ENCODE measurements at places on chromosomes 5 and 9.

- DNase-seq, result no peak
These were observed 342.0 kb downstream of the MLLT3 start for GRCh38 chr9:20280330-20280729.

DNA sequence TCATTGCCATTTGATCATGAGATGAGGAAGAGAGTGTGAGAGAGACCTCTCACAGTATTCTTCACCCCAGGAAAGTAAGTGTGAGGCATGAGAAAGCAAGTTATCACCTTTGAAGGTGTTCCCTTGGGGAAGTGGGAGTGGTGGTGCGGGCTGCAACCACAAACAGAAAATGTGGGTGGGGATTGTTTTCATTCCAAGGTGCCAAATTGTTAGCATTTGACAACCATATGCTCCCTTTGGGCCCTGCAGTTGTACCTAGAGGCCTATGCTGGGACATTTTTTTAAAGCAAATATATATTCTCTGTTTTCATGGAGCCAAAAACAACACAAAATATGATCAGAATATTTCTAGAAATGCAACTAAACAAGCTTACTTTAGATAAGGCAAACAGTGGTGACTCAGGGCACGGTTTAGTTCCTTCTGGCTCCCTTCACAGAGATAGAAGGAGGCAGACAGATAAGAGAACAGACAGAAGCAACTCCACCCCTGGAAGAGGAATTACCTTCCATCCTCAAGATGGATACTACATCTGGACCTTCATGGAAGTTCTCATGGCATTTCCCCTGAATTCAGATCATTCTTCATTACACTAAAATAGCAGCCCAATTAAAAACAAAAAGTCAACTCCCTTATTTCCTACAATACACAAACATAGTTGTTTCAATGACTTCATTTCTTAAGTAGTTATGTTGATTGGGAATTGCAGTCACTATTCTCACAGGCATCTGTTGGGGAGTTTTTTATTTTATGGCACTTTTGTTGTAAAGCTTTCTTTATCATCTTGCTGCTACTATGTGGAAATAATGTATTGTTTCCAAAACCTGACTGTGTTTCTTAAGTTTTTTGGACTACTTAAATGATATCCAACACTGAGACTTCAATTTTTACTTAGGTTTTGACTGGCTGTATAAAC, 416.6 kb downstream of the PLK2 start:
- DNase-seq, result no peak

- no peak for DNase-seq
These were observed 1007.0 kb upstream of the NUDT12 start for GRCh38 chr5:104569621-104570020.

DNA sequence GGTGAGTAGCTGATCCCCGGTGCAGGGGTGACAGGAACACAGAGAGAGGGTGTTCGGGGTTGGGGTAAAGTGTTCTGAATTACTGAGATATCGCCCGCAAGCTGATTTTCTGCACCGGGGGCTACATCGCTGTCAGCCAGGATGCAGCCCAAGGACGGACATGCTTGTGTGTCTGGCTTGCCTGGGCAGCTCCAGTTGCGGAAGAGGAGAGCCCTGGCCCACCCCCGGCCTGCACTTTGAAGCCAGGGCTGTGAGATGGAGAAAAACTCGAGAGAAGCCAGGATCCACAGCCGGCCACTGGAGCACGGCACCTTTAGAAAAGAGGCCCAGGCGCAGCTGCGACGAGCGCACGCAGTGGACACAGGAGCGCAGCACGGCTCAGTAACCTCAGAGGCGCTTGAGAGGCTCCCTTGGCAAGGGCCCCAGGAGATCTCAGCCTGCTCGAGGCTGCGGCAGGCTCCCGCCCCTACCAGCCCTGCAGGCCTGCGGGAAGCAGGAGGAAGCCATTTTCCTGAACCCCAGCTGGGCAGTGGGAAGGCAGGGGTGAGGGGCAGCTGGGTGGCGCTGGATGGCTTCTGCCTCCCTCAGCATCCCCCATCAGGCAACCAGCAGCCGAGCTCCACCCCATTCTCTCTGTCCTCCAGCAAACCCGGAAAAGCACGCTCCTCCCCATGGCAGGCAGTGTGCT, 59.2 kb downstream of the C9orf50 start:
- no peak for DNase-seq

GRCh38 chr9:130144703-130145102, 27.5 kb upstream of the NCS1 start:
- peak; percentile 67 for DNase-seq

DNA sequence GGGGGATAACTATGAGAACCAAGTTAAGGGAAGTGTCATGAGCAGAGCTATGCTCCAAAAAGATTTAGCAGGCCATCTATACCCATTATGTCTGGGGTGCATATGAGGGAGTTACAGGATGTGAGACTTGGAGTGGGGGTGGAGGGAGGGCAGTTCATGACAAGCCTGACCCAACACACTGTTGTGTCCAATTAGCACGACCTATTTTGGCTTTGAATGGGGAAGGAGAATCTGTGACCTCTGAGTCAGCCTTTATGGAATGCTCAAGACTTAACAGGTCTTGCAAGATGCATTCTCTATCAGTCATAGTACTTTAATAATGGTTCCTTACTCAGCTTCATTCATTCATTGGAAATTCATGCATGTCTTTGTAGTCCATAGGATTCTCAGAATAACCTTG, 71.7 kb downstream of the GRIA1 start:
- no peak for DNase-seq

DNA sequence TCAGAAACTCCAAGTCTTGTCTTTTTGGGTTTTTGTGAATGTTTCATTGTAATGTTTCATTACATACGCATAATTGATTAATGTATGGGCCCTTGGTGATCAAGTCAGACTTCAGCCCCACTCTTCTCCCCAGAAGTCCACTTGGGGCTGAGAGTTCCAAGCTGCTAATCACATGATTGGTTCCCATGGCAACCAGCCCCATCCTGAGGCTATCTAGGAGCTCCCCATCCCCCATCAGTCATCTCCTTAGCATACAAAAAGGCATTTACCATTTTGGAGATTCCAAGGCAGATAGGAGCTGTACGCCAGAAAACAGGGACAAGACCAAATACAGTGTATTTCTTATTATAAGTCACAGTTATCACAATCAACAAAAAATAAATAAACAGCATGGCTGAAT, 22.9 kb upstream of the SYK start:
- no peak for DNase-seq

GRCh38 chr9:127122176-127123063, at the start of gene ANGPTL2:
Gene ANGPTL2 (minus strand): TSS chr9:127122635. CDS start chr9:127108731, 13,904 bp downstream.
- DNase-seq, result peak; percentile 95

DNA sequence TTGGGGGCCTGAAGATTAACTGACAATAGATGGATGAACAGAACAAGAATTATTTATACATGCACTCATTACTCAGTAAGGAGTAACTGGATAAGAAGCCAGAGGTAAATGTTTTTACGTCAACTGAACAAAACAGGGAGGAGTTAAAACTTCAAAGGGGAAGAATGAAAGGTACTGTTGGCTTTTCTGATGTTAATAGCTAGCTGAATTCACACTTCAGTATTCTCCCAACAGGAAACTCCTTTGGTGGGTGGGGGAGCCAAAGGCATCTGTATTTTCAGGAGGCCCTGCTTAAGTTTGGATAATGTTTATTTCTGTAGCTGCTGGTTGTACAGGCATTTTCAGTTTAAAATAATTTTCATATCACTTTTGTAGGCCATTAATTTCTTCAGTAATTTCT, 23.2 kb upstream of the RFK start:
- no peak for DNase-seq

DNA sequence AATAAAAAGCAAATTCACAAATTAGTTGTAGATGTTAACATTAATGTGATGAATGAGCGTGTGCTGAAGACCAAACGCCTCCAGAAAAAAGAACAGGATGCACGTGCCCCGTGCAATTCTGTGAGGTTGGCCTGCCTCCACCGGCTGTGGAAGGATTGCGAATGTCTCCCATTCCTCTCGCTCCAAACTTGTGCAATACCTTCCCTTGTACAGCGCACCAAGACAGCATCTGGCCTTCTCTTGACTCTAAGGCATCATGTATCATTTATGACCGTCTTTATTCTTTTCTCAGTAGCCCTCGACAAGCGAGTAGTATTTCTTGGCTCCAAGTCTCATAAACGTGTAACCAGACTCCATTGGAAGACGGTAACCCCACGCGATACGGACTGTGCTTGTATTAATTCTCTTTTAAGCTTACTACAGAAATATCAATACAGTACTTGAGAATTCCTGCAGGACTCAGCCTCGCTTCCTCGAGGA, 1.5 kb upstream of the TESK1 start:
- peak; percentile 82 for DNase-seq

DNA sequence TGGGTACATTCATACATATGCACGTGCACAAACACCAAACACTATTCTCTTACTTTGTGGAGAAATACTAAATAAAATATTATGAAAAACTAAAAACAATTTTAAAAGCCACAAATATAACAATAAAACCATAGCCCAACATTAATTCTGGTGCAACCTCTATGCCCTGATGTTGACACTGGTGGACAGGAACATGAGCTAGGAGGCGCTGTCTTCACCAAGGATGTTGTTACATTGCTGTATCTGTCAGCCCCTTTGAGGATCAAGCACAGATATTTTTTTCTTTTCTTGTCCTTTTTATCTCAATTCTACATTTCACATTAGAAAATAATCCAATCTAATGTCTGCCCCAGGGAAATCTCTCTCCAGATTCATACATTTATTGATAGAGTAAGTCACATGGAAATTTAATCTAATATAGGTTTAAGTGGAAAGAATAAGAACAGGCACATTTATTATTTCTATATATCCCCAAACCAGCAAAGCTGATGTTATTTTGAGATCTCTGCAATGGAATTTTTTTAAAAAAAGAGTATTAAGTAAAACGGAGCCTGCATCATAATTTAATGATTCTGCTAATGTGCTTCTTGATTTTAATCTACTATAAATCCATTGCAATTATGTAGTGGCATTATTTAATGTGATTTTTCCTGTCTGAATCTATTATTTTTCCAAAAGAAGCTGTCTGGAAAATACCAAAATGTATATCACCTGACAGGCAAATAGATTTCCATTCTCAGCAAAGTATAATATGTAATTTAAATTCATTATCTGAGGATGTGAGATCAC, 716.5 kb downstream of the MTRR start:
- DNase-seq, result no peak

DNA sequence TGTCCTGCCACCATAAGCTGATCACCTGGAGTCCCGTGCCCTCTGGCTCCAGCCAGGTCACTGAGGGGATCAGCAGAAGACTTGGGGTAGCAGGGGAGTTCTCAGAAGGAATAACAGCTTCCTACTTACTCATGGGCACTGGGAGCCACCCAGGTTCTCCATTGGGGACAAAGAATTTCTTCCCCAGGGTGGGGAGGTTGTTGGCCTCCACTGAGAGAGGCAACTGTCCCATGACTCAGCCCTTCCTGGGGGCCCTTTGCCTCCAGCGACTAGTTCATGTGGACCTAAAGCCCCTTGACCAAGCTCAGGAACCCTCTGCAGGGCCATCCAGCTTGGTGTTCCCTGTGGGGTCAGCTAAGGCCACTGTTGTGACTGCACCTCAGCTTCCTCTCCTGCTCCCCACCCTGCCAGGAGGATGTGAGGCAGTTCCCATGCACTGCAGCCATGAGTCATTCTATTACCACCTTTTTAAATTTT, 175.0 kb downstream of the AUH start:
- DNase-seq, result no peak
